ENCODE measurements at places on chromosomes 5 and 9.
A peak's percentile ranks its signal among the peaks of the same experiment; 100 is the strongest.

- no peak for DNase-seq
Measured at GRCh38 chr9:114894206-114894605, 36.2 kb downstream of the TNFSF8 start.

DNA sequence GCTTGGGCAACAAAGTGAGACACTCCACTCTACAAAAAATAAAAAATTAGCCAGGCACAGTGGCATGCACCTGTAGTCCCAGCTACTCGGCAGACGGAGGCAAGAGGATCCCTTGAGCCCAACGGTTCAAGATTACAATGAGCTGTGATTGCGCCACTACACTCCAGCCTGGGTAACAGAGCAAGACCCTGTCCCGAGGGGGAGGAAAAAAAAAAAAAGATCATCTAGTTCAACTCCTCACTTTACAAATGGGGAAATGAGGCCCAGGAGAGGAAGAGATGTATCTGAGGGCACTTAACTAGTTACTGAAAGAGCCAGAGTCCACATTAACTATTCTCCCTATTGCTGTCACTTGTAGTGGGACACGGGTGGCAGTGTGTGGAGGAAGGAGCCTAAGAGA is 13.8 kb downstream of the PDCL start:
- no peak for DNase-seq

DNA sequence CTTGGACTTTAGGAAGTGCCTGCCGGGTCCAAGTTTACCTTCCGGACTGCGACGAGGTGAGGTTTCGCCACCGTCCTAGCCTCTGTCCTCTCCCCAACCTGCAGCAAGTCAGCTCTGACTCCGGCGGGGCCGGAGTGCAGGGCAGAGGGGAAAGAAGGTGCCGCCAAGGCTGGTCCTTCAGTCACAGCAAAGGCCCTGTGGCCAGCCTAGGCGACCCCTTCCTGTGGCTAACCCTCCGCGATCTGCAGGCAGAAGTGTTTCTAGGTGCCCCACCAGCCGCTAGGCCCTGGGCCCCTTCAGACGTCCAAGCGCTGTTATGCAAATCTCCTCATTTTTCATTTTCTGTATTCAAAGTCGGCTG is 11.1 kb upstream of the NKX2-5 start:
- no peak for DNase-seq

DNA sequence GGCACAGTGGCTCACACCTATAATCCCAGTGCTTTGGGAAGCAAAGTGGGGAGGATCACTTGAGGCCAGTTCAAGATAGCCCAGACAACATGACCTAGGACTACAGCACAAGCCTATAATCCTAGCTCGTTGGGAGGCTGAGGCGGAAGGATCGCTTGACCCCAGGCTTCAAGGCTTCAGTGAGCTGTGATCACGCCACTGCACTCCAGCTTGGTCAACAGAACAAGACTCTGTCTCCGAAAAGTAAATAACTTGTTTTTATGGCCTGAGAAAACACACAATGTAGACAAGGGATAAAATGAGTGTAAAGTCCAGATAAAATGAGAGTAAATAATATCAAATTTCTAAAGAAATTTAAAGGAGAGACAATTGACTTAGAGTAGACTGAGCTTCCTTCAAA is 26.3 kb downstream of the SHLD3 start:
- no peak for DNase-seq

DNA sequence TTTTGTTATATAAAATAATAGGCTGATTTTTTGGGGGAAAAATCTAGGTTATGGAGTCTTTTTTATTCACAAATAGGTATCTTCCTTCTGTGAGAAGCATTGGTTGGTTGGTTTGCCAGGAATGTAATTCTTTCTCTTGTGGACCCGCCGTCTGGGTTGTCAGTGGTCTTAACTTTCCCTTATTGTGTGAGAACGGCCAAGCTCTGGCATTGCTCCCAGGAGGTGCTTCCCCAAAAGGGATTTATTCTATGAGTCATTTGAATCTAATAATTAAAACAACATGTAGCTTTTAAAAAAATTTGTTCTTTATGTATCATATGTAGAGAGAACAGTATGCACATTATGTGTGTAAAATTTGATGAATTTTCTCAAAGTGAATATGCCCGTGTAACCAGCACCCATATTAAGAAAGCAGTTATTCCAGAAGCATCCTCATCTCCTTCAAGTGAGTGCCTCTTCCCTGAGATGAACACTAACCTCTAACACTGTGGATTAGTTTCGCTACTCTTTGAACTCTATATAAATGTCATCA is 114.4 kb downstream of the MAST4 start:
- no peak for DNase-seq

DNA sequence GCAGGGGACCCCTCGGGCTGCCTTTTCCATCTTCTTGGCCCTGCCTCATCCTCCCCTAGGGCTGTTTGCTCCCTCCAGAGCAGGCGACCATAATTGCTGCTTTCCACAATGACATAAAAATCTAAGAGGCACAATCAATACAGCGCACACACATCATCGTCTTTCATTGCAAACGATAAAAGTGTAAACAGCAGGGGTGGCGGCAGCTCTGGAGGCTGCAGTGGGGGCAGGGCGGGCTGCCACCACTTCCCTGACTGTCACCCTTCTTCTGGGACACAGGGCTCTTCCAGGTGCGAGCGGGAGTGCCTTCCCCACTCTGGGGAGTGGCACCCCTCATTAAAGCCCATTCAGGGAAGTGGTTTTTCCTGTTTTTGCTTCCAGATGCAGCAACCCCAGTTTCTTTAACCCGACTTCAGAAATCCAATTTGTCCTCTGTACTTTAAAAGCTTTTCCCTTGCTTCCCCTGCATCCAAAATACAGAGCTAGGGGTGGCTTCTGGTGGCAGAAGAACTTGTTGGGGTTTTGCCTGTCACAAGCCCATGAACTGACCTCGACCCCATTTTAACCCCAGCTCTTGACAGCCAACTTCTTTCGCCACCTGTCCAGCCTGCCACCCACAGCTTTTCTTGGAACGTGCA is 45.7 kb downstream of the TSPAN17 start:
- DNase-seq: no peak

DNA sequence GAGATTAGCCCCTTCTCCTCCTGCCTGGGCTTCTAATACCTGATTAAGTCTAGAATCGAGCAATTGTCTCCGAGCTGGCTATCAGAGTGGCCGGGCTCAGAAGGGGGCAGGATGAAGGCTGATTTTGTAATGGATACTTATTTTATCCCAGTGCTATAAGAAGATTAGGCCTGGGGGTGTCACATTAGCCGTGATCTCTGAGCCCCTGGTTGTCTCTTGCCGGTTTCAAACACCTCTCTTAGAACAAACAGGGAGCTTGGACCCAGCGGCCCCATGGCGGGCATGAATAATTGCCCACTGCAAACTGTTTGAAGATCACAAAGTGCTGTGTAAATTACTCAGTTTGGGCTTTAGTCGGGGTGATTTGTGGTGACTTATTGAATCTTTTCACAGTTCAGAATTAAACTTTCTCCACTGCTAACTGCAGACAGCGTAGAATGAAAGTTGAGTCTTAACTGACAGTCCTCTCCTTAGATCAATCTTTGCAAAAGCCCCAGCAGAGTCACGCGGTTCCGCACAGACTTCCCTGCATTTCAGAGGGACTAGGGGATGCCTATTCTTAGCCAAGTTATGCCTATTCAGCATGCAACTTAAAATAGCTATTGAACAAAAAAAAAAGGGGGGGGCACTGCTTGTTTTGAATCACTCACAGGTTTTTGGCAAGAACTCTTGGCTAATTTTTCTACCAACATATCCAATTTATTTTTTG is 200.6 kb upstream of the IRX1 start:
- peak; percentile 3 for DNase-seq

DNA sequence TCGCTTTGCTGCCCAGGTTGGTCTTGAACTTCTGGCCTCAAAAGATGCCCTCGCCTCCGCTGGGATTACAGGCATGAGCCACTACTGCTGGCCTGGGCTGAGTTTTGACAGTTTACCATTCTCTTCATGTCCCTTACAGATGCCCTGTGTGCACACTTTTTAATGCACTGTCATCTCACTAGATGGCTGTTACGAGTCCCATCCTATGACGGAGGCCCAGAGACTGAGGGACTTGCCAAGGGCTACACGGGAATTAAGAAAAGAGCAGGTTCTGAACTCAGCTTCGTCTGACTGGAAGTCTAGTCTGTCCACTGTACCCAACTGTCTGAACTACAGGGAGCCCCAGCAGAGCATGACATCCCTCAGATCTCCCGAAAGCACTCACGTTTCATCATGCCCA is 63.9 kb downstream of the ARHGEF37 start:
- no peak for DNase-seq

DNA sequence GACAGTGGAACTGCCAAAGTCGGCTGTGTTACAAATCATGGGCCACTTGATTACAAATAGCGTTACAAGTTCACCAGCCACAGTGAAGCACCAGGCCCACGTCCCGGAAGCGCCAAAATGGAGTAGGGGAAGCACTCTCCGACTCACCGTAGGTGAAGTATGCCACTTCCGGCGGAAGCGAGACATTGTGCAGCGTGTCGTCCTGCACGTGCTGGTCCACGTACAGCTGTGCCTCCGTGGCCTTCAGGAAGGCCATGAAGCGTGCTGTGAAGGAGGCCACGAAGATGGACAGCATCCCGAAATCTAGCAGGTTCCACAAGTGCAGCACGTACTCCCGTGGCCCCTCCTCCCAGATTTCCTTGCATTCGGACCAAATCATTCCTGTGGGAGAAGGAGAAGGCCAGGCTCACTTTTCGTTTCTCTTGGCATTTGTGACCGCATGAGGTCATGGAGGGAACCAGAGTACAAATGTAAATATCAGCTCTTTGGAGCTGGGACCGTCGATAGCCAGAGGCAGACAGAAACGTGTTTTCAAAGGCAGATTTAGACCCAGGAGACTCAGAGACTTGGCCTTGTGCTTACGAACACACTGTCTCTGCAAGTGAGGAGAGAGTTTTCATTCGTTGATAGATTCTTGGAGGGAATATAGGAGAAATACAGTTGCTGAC is 58.7 kb upstream of the SMIM32 start:
- DNase-seq: no peak

- DNase-seq: peak; percentile 3
Measured at GRCh38 chr5:177552839-177553455, 1.4 kb downstream of the FAM193B start.

DNA sequence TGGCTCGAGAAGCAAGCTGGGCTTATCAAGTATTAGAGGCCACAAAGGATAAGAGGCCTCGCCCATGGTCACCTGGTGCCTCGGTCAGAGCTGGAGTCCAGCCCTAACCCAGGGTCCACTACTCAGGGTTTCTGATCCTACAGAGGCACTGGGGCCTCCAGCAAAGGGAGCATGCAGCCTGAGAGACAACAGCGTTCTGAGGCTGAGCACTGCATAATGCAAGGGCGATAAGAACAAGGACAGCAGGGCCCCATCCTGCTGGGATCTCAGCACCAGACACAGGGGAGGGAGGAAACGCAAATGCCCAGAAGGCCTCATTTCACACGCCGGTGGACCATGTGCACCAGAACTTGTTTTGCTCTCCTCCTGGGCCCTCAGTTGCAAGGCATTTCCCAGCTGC is 63.0 kb downstream of the C5orf15 start:
- no peak for DNase-seq

GRCh38 chr9:93187574-93187973 is 3.6 kb downstream of the WNK2 start:
- no peak for DNase-seq

- DNase-seq: no peak
Measured at GRCh38 chr5:160231783-160232342, 2.6 kb downstream of the FABP6 start.

- DNase-seq: no peak
Measured at GRCh38 chr9:110932863-110933262, 105.4 kb downstream of the LPAR1 start.

DNA sequence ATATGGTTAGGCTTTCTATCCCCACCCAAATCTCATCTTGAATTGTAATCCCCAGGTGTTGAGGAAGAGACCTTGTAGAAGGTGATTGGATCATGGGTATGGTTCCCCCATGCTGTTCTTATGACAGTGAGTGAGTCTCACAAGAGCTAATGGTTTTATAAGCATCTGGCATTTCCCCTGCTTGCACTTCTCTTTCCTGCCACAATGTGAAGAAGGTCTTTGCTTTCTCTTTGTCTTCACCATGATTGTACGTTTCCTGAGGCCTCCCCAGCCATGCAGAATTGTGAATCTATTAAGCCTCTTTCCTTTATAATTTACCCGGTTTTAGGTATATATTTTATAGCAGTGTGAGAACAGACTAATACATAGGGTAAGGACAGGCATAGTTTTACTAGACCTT is 334.5 kb downstream of the TLR4 start:
- DNase-seq: no peak

DNA sequence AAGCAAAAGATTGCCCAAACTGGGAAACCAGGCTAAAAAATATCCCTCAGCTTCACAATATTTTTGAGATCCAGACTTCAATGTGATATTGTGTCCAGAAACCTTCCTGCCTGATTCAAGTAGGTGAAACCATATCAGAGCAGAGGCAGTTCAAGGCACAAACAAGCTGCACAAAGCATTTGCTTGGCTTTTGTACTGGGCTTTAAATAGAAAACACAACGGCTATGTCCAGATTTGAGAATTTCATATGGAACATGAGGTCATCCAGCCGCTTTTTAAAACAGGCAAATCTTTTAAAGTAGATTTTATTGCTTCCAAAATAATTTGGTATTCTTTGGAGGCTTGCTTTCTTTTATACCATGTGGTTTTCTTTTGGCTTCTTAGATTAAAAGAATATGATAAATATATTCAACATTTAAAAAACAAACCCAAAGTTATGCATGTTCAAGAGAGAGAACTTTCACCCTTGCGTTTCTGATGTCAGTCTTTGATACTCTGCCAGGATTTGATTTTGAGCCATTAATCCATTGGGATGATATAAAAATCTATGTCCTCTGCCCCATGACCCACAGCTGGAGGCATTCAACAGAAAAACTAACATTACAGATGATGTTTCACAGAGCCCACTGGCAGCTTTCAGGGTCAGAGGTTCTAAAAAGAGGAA is 29.0 kb upstream of the CCDC112 start:
- DNase-seq: no peak

GRCh38 chr9:114287001-114287762 is 35.7 kb upstream of the ORM1 start:
- no peak for DNase-seq

- no peak for DNase-seq
Measured at GRCh38 chr9:137459601-137460362, 648 bp upstream of the NSMF start.

GRCh38 chr5:14231890-14232289 is 88.7 kb downstream of the TRIO start:
- DNase-seq: no peak

GRCh38 chr5:170408226-170408625 is 19.1 kb upstream of the KCNMB1 start:
- DNase-seq: peak; percentile 11

DNA sequence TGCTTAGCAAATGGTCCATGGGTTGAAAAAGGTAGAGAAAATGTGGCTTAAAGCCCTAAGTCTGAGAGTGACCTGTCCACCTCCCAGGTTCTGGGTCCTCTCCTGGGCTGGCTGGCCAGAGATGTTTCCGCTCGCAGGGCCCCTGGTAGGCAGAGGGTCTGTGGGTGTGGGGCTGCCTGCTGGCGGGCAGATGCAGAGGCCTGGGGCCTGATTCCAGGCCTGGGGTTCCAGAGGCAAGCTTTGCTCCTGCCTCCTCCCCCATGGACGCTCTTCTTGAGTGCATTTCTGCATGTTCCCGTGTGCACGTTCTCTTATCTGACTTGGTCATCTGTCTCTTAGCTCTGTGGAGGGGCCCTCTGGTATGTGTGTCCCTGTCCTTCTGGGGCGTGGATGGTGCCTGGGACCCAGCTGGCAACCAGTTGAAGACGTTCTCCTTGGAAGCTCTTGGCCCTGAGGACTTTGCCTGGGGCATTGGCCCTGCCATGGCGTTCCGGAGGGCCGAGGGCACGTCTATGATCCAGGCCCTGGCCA is 3.8 kb downstream of the MIGA2 start:
- DNase-seq: no peak

GRCh38 chr5:134371834-134372340 is 518 bp downstream of the UBE2B start:
- DNase-seq: peak; percentile 36

GRCh38 chr5:128397876-128398275 is 140.2 kb downstream of the FBN2 start:
- no peak for DNase-seq
